ENCODE measurements at places on chromosomes 3 and 15.

- no peak for DNase-seq
Observed at GRCh38 chr3:137061186-137061585, 103.4 kb downstream of the IL20RB start.

- DNase-seq, result no peak
Observed at GRCh38 chr3:148232389-148232788, 465.3 kb upstream of the AGTR1 start.

GRCh38 chr3:4831580-4831950 is 147.7 kb upstream of the BHLHE40 start:
- DNase-seq, result no peak

DNA sequence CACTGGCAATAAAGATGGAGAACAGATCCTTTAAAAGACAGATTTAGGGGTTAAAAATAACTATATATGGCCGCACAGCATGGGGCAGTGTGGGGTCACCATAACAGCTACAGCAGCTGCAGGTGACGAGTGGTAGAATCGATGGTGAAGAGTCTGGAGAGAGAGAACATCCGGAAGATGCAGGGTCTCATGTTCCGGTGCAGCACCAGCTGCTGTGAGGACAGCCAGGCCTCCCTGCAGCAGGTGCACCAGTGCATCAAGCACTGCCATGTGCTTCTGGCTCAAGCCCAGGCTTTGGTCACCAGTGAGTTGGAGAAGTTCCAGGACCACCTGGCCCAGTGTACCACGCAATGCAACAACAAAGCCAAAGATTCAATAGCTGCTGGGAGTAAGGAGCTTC is 93.7 kb upstream of the IMPG2 start:
- DNase-seq, result peak; percentile 37

DNA sequence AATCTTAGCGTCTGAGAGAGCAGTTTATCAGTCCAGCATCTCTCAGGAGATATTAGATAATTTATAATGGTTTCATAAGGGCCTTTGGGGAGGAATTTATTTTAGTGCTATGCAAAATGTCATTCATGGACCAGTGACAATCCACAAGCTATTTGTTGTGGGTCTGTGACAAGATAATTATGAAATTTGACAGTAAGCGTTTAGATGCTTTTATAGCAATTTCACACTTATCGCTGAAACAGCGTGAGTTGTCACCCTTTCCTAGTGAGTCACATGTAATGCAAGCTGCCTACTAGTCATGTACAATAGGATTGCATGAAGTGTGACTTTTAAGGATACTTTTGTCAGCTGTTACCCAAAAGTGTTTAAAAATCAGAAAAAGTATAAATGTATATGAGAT is 315.6 kb upstream of the THBS1 start:
- DNase-seq, result no peak
